Activated CD8-positive, alpha-beta memory T cell treated with anti-CD3 and anti-CD28 coated beads, Interleukin-2, amount 50 U/mL, for 48 hours (primary cell): ENCODE measurements at places on chromosomes 11 and 22.

DNA sequence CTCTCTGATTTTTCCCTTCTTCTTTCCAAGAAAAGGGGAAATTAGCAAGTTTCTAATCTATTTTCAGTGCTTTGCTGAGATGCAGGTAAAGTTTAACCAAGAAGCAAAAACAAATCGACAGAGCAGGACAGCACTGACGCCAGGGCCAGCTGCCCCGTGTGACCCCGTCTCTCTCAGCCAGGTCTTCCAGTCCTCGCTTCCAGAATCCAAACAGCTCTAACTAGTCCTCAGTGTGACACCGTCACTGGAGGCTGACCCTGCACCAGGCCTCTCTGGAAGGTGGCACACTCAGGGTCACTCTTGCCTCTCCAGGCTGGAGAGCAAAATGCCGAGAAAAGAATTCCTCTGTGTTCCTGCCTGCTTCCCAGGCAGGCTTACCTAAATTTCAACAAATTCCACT, 44.8 kb downstream of the SHANK2 start:
- DNase-seq, result no peak

DNA sequence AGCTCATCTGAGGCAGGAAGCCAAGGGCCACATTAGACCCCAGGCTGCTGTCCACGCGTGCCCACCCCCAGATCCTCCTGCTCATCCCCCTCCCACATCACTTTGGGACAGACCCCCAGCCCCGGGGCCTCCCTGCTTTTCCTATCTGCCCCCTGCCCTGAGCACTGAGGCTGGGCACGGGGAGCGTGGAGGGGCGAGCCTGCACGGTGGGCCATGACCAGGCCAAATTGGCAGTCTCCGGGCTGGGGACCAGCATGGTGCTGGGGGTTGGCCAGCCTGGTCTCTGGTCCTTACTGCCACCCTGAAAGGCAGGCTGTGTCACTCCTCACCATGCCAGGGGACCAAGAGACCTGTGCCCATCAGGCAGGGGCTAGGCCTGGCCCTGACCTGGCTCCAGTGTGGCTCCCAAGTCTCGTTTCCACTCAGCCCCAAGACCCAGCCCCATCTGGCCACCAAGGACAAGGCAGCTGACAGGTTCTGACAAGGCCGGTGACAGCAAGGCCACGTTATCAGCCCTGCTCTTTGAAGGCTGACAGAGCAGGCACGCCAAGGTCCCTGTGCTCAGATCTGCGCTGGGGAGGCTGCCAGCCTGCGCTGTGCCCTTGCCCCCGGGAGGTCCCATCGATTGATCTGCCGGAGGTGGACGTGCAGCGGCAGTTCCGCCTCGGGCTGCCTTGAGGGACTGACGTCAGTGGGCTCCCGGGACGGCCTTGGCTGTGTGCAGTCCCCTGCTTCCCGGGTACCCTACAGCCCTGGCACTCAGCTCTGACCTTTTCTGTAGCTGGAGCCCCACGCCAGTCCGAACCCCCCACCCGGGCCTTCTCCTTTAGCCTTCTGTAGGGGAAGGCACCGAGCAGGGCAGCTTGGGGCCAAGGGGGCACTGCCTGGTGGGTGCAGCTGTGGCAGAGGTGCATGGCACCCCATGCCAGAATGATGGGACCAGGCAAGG, 3.6 kb downstream of the TNNI2 start:
- DNase-seq, result no peak

DNA sequence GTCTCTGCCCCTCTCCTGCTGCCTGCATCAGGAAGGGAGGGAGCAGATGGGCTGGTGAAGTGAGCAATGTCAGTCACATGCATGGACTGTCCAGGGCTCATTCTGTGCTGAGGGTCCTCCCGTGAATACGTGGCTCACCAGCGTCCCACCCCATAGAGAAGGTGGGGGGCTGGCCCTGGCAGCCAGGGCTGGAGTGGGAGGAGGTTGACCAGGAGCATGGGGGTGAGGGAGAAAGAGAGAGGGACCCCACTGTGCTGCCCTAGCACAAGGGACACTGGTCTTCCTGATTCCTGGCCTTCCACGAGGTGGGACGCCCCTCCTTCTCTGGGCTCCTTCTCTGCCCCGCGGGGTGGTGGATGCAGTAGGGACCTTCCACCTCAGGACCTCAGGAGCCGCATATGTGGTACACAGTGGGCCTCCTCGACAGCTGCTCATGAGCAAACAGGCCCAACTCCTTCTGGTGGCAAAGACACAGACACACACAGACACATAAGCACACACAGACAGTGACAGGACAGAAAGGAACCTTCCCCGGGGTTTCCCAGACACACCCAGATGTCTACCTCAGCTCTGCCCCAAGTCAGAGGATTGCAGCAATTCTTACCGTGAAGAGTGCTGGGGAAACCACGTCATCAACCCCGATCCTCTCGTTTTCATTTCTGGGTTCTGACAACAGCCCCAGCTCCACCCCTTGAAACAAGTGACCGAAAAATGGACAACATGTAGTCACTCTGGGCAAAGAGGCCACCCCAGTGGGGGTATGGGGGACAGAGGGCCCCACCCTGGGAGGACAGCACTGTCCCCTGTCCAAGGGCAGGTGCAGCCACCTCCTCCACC, 3.6 kb upstream of the APOBEC3A start:
- DNase-seq, result peak; percentile 77

- DNase-seq, result no peak
These were observed 21.6 kb downstream of the OR51E1 start for GRCh38 chr11:4665424-4665823.

DNA sequence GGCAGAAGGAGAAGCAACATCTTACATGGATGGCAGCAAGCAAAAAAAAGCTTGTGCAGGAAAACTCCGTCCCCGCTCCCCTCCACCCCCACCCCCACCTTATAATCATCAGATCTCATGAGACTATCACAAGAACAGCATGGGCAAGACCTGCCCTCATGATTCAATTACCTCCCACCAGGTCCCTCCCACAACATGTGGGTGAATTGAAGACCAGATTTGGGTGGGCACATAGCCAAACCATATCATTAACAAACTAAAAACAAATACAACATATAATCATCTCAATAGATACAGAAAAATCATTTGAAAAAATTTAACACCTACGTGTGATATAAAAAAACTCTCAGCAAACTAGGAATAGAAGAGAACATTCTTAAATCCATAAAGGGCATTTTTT, 88.8 kb downstream of the BUD13 start:
- DNase-seq, result no peak

GRCh38 chr11:66002648-66003225, 434 bp downstream of the BANF1 start:
- no peak for DNase-seq

- DNase-seq, result no peak
These were observed 84.0 kb downstream of the MYEOV start for GRCh38 chr11:69377953-69378302.

GRCh38 chr11:2824851-2825250, 60.7 kb downstream of the CDKN1C start:
- no peak for DNase-seq

- no peak for DNase-seq
These were observed 9.1 kb upstream of the SERHL2 start for GRCh38 chr22:42544686-42545085.

- DNase-seq, result no peak
These were observed 655.5 kb downstream of the KCNA4 start for GRCh38 chr11:29361369-29361768.

- DNase-seq, result no peak
These were observed 17.3 kb downstream of the ABCC8 start for GRCh38 chr11:17459236-17459896.

- DNase-seq, result no peak
These were observed 410.5 kb downstream of the TBC1D22A start for GRCh38 chr22:47172771-47173534.

DNA sequence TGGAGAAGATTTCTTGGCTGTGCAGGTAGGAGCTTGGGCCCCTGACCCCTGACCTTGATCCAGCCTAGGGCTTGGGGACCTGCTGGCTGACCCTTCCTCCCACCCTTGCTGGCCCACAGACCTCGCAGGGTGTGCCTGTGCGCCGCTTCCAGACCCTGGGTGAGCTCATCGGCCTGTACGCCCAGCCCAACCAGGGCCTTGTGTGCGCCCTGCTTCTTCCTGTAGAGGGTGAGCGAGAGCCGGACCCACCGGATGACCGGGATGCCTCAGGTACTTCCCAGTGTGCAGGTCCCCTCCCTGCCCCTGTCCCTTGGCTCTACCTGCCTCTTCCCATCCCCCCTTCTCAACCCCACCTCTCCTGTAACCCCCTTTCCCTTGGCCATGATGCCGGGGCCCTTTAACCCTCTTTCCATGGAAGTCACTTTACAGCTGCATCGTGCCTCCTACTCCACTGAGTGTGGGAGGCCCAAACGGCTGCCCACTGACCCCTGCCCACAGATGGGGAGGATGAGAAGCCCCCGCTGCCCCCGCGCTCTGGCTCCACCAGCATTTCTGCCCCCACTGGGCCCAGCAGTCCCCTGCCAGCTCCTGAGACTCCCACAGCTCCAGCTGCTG, 3.8 kb downstream of the INPPL1 start:
- DNase-seq, result no peak

GRCh38 chr11:1937616-1938342, 9.4 kb upstream of the MRPL23 start:
- DNase-seq, result no peak

GRCh38 chr11:97883086-97883485, 1137.7 kb upstream of the CNTN5 start:
- DNase-seq, result no peak

DNA sequence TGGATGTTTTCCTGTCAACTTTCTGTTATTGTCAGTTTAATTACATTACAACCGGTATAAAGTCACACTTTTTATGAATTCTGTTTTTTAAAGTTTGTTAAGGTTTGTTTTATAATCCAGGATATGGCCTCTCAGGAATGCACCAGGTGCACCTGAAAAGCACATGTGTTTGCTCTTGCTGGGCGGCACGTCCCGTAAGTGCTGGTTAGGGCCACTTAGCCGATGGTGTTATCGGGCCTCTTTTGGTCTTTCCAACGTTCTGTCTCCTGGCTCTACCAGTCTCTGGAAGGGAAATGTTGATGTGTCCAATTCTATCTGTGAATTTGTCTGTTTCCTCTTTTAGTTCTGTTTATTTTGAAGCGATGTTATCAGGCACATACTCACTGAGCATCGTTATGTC, 695.7 kb downstream of the BRD1 start:
- peak; percentile 6 for DNase-seq

GRCh38 chr11:69286374-69287371, 7.3 kb upstream of the MYEOV start:
- DNase-seq, result no peak

GRCh38 chr11:30553521-30554110, 32.5 kb downstream of the MPPED2 start:
- no peak for DNase-seq

GRCh38 chr11:35343033-35343598, 76.2 kb downstream of the SLC1A2 start:
- peak; percentile 58 for DNase-seq

DNA sequence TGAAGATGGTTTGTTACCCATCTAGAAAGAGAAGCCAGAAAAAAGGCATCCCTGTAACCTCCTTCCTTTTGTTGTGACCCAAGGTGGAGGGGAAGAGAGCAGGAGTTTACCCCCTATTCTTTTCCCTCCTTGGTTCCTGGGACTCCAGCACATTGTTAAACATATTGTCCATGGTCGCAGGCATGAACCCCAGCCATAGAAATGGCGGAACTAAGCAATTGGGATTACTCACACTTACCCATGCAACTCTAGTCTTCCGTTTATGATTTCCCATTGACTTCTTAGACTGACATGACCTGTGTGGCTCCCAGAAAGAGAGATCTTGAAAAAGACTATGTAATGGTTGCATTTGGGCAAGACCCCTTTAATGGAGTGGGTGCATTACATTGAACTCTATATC, 45.4 kb downstream of the OR4C46 start:
- DNase-seq, result no peak

- DNase-seq, result no peak
These were observed 2.1 kb upstream of the KCNJ4 start for GRCh38 chr22:38456841-38457699.

DNA sequence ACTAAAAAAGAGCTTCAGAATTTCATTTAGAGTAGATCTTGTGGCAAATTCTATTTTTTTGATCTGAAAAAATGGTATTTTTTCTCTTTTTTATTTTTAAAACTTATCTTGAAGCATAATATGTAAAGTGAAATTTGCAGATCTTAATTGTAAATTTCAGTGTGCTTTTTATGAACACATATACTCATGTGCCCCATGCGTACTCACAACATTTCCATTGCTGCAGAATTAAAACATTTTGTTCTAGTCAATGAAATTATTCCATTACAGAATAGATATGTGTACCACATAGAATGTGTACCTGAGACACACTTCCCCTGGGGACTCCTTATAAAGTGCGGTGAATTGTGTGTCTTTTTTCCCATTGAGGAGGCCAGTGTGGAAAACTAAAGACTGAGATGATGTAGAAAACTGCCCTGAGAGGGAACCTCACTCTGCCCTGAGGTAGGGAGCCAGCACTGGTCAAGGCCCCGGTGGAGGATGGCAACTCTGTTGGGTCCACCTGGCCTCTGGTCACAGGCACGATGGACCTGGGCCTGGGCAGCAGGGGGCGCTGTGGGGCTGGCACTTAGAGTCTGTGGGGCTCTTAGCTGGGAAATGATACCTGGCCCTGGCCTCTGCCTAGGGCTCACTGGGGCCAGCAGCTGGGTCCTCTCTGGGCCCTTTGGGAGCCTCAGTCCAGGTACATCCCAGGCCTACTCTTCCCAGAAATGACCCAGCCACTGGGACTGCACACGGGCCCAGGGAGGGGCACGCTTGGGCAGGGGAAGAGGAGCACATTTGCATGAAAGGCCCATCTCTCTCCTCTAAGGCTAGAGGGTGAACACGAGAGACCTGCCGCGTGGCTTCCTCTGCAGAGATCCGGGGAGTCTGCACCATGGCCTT, 77.9 kb upstream of the TOP3B start:
- peak; percentile 91 for DNase-seq

DNA sequence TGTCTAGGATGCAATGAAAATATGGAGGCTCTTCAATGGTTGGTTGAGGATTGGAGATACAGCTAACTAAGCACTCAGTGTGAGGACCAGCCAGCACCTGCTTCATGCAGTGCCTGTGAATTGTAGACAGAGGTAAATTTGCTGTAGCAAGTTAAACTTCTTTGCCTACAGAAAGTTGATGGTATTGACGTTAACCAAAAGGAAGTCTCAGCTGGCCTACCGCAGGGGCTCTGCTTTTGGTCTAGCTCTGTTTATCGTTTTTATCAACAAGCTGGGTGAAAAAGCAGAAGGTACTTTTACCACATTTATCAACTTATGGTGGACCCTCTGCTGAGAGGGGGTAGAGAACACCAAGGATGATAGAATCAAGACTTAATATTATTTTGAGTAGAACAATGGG, 51.6 kb downstream of the GRAMD1B start:
- no peak for DNase-seq

- no peak for DNase-seq
These were observed 10.4 kb downstream of the IGLL1 start for GRCh38 chr22:23569716-23570115.

- no peak for DNase-seq
These were observed 219.1 kb upstream of the CCDC179 start for GRCh38 chr11:23079382-23079813.
